ENCODE measurements at places on chromosomes 7 and 10.

DNA sequence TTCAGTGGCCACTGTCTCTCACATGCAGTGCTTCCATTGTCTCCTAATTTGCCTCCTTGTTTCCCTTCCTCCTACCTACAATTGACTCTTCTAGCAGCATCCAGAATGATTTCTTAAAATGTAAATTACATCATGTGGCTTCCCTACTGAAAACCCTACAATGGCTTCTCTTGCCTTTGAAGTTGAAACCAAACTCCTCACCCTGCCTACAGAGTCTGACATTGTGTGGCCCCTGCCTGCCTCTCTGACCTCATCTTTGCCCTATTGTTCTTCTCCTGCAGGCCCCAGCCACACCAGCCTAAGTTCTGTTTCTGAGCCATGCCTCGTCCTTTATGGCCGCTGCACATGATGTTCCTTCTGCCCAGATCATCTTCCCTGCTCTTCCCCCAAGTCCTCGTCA is 35.8 kb upstream of the CDK1 start:
- no peak for DNase-seq

DNA sequence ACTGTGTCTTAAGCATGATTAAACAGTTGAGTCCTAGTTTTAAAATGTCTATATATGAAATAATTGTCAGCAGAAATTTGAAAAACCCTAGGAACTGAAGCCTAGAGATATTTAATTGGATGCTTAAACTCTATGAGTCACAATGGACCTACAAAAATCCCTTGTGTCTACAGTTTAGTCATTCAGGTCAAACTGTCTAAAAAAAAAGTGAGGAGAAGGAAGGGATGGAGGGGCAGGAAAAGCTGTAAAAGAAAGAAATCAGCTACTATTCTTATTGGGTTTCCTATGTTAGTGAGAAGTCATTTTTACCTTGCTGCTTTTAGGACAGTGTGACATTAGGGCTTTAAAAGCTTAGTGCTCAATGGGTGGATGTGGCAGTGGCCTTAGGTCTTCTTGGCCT is 406.1 kb upstream of the FZD8 start:
- no peak for DNase-seq

- no peak for DNase-seq
These were observed 143.4 kb upstream of the PCGF5 start for GRCh38 chr10:91076991-91077548.

- DNase-seq = no peak
These were observed 107.1 kb upstream of the FAM20C start for GRCh38 chr7:85074-85882.

DNA sequence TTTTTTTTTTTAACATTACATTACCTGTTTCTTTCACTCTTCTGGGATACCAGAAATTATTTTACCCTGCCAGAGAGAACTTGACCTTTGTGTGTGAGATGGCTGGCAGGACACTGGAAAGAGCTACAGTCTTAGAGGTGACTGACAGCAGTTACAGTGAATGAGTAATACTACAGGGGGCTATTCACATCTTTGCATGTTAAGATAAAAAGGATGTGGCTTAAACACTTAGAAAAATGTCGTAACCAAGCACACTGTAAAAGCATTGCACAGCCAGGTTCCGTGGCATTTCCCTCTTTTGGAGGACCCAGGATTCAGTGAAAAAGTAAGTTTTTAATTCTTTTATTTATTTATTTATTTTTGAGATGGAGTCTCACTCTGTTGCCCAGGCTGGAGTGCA is 18.8 kb upstream of the TBC1D12 start:
- DNase-seq = no peak

DNA sequence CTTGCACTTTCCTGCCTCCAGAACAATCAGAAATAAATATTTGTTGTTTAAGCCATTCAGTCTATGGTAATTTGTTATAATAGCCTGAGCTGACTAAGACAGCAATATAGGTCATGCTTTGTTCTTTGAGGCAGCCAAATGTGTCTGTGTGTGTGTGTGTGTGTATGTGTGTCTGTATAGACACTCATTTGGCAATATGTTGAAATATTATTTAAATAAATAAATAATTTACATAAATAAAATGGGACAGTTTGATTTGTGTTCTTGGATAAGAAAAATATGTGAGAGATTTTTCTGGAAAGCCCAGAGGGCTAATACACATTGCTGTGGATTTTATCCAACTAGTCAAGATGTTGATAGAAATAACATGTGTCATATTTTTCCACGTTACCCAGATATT is 140.2 kb downstream of the PTN start:
- DNase-seq = no peak

DNA sequence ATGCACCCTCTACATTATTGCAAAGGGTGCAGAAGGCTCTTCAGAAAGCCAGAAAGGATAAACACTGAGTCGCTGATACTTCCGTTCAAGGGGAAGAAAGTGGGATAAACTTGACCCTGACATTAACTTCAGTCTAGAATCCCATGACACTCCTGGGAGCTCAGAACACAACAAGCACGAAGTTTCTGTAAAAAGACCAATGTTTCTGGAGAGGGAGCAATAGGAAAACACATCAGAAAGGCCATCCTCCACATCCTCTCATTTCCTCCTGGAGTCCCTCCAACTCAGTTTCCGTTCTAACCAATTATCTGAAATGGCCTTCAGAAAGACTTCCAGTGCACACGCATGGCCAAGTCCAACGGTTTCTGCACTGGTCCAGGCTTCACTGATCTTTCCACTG is 113.5 kb downstream of the SORBS1 start:
- no peak for DNase-seq

DNA sequence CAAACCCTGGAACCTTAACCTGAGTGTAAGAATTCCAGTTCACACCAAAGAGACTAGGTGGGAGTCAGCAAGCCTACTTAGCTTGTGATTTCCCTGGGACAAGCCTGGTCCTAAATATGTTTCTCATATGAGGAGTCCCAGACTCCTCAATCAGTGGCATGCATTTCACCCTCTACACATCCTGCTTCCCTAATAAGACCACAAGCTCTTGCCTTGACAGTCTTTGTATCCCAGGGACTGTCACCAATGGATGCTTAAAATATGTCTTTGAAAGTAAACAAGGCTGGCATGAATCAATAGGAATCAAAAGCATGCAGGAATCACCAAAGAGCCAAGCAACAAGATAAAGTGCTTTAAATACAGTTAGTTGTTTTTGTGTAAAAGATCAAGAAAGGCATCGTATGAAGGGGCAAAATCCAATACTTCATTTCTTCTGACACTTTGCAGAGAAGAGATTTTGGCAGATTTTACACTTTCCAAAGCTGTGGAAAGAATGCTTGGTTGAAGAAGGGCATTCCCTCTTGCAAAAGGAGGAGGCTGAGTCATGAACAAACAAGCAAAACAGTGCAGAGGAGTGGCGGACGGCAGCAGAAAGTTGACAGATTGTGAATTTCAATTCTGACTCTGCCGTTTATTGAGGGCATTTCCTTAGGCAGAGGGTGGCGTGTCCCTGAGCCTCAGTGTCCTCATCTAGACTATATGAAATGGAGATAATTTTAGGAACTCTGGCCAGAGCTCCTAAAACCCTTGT is 8.5 kb upstream of the NFE2L3 start:
- no peak for DNase-seq

DNA sequence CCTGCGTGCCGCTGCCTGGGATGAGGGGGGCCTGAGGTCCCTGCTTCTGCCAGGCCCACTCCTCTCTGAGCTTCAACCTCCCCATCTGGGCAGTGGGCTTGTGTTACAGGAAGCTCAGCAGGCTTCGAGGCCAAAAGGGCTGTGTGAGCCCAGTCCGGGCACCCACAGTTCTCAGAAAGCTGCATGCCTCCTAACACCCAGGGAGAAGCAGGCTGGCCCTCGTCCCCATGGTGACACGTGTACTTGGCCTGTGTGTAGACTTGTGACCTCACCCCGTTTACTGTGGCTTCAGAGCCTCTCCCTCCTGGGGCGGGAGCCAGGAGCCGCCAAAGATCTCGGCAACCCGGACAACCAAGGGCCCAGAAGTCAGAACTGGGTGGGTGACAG is 2.2 kb upstream of the GRIFIN start:
- no peak for DNase-seq

DNA sequence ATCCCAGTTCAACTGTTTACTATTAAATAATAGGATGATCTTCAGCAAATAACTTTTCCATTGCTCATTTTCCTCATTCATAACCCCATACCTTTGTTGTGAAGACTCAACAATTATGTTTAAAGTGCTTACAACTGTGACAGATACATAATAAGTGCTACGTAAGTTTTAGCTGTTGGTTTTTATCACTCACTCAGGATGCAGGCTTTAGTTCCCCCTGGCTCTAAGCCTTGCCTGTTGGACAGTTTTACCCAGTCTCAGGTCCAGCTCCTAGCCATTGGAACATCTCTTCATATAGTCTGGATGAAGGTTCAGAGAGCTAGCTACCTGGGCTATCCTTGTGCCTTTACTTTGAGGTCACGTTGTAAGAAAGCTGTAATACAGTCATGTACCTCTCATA is 353.2 kb downstream of the CRPPA start:
- DNase-seq = no peak

- no peak for DNase-seq
These were observed 3.9 kb upstream of the ITGB1 start for GRCh38 chr10:32961895-32962369.
